ENCODE measurements at places on chromosomes 2 and 18.

DNA sequence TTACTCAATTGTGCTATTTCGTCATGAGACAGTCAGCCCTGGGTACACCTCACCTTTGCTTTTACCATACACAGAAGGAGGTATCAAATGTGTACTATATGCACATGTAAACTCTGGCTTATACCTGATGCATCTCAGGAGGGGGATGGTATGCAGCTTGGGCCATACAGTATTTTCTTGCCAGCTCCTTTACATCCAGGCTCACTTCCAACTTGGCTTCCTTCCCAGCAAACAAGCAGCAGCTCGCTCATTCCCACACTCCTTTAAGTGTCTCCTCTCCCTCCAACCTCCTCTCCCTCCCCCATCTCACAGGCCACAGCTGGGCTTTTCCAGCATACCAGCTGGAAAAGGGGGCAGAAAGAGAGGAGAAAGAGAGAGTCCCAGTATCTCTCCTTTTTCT is 9.6 kb downstream of the MARCHF4 start:
- DNase-seq, result peak; percentile 93

DNA sequence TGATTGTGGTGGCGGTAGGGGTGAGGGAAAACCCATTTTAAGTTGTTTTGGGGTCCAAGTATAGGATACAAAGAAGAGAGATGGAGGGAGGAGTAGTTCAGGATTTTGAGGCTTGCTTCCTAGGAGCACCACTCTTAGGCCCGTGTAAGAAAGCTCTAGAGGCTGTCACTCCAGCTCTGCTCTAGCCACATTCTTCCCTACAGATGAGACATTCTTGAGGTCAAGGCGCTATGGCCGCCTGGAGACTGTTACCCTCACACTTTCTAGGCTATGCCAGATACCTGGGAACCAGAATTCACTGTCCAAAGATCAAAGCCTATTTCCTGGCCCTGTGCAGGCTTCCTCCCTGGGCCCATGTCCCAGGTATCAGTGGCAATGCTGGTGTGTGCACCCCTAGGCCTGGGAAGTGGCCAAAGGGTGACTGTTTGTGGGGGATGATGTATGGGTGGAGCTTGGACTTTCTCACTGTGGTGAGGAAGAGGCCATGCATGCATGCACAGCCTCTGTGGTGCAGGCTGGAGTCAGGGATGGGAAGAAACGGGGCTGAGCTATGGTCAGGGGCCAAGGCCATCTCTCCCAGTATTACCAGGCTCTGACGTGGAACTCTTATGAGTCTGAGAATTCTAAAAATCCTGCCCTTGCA is 7.0 kb upstream of the TTL start:
- DNase-seq, result no peak

DNA sequence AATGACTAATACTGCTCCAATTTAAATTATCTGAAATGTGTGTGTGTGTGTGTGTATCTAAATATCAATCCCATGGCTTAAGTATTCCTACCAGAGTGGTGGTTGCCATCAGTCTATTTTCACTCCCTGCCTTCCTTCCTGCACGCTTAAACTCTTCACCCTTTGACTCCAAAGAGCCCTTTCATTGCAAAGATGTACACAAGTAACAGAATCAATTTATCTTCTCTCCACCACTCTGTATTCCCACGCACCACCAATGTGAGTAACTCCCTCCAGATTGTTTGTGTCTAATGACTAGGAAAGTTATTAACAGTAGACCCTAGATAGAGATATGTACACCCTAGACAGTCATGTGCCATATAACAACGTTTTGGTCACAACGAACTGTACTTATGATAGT is 42.8 kb downstream of the ARL6IP6 start:
- DNase-seq, result peak; percentile 25

DNA sequence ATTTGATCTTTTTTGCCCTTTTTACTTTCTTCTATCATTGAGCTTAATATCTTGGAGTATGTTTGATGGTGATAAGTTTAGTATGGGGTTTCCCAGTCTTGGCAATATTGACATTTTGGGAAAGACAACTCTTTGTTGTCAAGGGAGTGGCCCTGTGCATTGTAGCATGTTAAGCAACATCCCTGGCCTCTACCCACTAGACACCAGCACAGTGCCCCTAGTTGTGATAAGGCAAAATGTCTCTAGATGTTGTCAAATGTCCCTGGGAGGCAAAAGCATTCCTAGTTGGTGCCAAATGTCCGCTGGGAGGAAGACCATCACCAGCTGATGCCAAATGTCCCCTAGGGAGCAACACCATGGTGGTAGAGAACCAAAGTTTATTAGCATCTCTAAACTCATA is 28.2 kb downstream of the GULP1 start:
- DNase-seq, result peak; percentile 37

DNA sequence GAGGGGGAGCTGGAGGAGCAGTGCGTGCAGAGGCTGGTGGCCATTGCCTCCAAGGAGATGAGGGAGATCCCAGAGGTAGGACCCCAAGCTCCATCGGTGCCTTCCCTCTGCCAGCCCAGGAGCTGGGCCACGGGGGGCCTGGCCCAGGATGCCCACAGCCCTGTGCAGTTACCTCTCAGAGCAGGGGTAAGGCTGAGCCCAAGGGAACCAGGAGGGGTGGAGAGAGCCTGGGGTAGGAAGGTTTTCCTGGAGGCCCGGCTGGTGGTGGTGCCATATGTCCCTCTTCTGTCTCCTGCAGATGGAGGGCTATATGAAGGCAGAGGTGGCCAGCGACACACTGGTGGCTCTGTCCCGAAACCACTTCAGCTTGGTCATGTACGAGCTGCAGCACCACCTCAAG is 11.4 kb downstream of the MROH2A start:
- no peak for DNase-seq

DNA sequence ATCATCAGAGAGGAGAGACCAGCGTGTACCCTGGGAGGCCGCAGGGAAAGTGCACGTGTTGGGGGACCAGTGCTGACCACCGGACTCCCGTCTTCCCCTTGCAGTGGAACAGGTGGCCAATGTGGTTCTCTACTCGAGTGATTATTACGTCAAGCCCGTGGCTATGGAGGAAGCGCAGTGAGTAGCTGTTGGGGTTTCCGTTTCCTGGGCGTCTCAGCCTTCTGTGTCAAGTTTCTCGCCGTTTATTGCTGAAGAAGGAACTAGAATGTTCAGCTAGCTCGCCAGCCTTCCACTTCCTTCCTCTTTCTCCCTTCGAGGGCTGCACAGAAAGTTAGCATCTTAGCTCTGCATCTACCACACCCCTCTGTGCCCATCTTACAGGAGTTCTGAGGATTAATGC is 22.8 kb upstream of the DGKD start:
- no peak for DNase-seq

DNA sequence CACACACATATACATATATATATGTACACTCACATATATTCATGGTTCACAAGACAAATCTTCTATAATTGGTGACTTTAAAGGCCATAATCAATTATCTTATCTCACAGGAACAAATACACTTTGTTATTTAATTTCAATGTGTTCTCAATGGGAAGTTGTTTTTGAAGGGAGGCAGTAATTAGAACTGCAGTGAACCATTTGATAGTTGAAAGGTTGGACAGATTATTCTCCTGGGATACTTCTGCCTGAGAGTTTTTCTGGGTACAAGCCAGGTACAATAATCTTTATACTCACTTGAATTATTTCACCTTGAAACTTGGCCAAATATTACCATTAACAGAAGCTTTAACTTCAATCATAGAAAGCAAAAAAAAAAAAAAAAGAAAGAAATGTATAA is 546.6 kb upstream of the LRRTM4 start:
- DNase-seq, result no peak

DNA sequence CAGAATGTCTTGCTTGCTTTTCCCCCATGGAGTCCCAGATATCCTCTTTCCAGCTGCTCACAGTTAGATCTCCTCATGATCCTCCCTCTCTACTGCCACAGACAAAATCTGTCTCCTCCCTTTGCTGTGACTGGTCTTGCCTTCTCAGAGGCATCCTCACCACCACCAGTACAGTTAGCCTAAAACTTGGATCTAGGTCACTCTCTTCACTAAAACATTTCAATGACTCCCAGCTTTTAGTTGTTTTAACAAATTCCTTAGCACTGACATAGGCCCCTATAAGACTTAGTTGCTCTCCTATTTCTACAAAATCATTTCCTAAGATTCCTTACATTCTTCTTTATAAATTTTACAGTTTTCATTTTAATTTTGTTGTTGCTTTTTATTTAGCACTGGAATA is 734.2 kb upstream of the CHAC2 start:
- peak; percentile 52 for DNase-seq

GRCh38 chr2:169080250-169081069 is 11.1 kb downstream of the DHRS9 start:
- DNase-seq, result no peak

DNA sequence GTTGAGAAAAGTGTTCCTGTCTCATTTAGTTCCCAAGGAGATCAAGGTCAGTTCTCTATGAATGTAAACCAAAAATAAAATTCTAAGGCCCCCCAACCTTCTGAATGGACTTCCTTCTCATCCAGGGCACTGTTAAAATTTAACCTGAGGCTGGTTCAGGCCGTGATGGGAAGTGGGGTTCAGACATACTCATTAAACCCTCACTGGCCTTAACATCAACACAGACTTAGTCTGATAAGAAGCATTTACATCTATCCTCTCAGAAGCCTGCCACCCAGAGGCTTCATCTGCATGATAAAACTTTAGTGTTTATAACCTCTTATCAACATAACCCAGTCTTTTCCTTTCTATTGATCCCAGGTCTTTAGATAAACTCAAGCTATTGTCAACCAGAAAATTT is 22.4 kb downstream of the ITSN2 start:
- no peak for DNase-seq

GRCh38 chr2:172335736-172336135 is 91.7 kb upstream of the ITGA6 start:
- no peak for DNase-seq

DNA sequence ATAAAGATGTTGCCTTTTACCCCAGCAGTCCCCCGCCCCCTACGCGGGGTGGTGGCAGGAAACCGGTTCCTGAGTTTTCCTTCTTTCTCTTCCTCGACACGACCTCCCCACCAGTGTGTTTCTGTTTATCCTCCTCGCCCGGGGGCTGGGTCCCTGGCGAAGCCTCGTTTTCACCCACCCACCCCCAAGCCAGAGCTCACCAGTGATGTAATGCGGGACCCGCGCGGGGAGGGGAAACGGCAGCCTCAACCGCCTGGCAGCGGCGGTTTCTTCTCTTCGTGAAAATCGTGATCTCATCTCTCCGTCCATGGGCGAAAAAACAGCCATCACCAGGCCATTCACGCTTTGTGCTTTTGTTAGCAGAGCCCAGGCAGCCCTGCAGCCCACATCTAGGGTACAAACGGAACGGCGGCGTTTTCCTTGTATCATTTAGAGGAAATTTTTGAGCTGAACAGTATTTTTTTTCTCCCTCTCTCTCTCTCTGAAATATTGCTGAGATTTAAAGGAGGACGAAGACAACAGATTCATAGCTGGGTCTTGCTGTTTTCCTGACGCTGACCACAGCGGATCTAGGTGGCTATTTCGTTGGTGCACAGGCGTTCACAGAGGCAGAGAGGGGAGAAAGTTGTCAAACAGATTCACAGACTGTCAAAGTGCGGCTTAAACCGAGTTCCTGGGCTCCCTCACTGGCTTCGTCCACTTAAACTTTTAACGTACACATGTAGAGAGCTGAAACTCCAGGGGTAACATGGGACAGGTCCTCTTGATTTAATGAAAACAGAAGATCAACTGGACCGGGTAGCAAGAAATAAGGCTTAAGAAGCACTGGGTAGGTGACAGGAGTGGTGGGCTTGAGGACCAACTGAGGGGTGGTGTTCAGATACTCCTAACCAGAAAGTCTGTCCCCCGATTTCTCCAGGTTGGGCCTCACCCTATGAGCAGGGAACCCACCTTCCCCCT is 21.9 kb upstream of the PAX3 start:
- DNase-seq, result no peak

DNA sequence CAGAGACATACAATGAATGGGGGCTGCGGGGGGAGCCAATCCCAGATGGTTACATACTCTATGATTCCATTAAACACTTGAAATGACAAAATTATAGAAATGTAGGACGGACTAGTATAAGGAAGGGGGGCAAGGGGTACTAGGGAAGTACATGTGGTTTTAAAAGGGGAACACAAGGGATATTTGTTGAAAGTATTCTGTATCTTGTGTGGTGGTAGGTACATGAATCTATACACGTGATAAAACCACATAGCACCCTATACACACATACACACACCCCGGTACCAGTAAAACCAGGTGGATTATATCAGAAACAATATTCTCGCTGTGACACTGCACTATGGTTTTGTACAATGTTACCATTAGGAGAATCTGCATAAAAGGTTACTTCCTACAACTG is 45.4 kb downstream of the ASXL2 start:
- no peak for DNase-seq

- peak; percentile 92 for DNase-seq
Measured at GRCh38 chr2:216695401-216695821, at the start of gene IGFBP5. IGFBP5 (minus strand) TSS chr2:216695549; CDS start chr2:216694775, 774 bp downstream.
